ENCODE measurements at places on chromosomes 11 and 22. TPM values are rescaled to one million over a fixed set of nuclear protein-coding genes. Genes with fewer than 3 reads are reported as not detected.

GRCh38 chr11:101870510-101870909 lies 44.3 kb upstream of the CEP126 start:
- DNase-seq: no peak

The KREMEN1 gene
- polyA plus RNA-seq: 21.5 TPM

GRCh38 chr11:91136631-91137030 lies 913.8 kb upstream of the CHORDC1 start:
- DNase-seq: no peak

DNA sequence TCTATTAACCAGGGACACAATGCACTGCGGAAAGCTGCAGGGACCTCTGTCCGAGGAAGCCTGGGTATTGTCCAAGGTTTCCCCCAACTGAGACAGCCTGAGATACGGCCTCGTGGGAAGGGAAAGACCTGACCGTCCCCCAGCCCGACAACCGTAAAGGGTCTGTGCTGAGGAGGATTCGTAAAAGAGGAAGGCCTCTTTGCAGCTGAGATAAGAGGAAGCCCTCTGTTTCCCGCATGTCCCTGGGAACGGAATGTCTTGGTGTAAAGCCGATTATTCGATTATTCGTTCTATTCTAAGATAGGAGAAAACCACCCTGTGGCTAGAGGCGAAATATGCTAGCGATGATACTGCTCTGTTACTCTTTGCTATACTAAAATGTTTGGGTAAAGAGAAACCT lies 5.2 kb downstream of the BET1L start:
- DNase-seq: no peak

The LRRC55 gene
- polyA plus RNA-seq: 4.5 TPM

GRCh38 chr22:48249713-48250268 lies 1487.3 kb downstream of the TBC1D22A start:
- DNase-seq: no peak
